ENCODE measurements at places on chromosomes 12 and 14. TPM values are rescaled to one million over a fixed set of nuclear protein-coding genes. Genes with fewer than 3 reads are reported as not detected.

SIX4 gene
- 12.2 TPM for total RNA-seq

RBP5 gene
- not detected for total RNA-seq

DNA sequence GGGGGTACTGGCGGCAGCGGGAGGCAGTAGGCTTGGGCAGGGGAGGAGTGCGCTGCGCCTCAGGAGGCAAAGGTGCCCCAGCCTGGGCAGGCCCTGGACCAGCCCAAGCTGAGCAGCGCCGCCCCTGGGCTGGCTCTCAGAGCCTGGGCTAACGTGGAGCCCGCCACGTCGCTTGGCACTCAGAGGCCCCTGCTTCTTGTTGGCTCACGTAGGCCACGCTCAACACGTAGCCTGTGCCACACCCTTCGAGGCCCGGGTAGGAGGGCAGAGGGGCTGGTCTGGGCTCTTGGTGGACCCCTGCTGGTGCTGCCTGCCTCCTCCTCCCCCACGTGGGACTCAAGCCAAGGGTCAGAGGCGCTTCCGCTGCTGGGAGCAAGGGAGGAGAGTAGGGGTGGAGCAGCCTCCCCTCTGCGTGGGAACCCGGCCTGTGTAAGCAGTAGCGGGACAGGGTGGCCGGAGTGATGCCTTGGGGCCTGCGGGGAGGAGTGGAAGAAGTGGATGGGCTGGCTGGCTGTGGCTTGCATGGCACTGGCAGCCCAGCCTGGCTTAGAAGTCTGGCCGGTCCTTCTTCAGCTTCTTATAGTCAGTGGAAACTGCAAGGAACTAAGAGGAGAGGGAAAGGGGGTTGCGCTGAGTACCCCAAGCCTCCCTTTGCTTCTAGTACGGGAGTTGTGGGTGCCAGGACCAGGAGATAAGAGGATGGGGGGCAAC, 5.7 kb downstream of the SHMT2 start:
- H3K27me3 ChIP-seq = no peaks in the 10 kb centered on the region
- peaks cover 30% of the 10 kb centered on the region for H3K36me3 ChIP-seq
- H3K4me3 ChIP-seq = no peak overlapping the region
- H3K27ac ChIP-seq = no peak overlapping the region

GRCh38 chr14:34180869-34181268, 230.0 kb upstream of the EGLN3 start:
- no peaks in the 10 kb centered on the region for H3K27me3 ChIP-seq
- no peaks in the 10 kb centered on the region for H3K4me1 ChIP-seq
- H3K36me3 ChIP-seq = no peaks in the 10 kb centered on the region

DNA sequence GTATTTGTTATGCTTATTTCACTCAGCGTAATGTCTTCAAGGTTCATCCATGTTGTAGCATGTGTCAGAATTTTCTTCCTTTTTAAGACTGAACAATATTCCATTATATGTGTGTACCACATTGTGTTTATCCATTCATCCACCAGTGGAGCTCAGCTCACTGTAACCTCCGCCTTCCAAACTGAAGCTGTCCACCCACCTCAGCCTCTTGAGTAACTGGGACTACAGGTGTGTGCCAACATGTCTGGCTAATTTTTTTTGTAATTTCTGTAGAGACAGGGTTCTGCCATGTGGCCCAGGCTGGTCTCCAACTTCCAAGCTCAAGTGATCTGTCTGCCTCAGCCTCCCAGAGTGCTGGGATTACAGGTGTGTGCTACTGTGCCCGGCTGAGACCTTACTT, 21.1 kb downstream of the CCDC77 start:
- H3K27me3 ChIP-seq = no peaks in the 10 kb centered on the region
- DNase-seq = no peak
- H3K27ac ChIP-seq = no peak overlapping the region

DNA sequence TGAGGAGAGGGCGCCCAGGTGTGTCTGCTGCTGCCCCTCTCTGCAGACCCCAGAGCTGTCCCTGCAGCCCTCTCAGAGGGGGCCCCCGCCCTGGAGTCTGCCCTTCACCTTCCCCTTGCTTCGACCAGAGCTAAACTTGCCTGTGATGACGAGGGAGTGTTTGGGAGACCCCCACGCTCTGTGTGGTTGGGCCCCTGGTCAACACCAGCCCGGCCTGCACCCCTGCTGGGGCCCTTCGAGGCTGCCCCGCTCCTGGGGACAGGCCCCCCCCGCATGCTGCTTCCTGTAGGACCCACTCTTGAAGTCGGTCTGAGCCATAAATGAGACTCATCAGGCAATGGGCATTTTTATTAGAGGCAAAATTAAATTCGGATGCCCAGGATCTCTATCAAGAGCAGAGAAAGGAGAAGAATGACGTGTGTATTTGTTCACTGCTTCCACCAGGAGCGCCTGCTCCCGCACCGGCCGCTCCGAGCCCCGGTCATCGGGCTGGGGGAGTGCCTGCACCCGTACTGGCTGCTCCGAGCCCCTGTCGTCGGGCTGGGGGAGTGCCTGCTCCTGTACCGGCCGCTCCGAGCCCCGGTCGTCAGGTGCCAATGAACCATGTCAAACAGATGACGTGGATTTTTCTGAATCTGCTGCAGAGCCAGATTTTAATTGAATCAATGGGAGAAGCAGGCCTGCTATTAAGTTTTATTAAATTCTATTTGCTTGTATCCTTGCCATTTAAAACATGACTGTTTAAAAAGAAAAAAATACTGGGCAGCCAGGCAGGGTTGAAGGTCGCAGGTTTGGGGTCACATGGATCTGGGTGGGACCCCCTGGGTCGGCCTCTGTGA, 47.7 kb downstream of the NOC4L start:
- H3K4me3 ChIP-seq = no peak overlapping the region
- H3K27ac ChIP-seq = no peak overlapping the region
- H3K4me1 ChIP-seq = no peaks in the 10 kb centered on the region
- no peak for DNase-seq
- no peaks in the 10 kb centered on the region for H3K27me3 ChIP-seq

DNA sequence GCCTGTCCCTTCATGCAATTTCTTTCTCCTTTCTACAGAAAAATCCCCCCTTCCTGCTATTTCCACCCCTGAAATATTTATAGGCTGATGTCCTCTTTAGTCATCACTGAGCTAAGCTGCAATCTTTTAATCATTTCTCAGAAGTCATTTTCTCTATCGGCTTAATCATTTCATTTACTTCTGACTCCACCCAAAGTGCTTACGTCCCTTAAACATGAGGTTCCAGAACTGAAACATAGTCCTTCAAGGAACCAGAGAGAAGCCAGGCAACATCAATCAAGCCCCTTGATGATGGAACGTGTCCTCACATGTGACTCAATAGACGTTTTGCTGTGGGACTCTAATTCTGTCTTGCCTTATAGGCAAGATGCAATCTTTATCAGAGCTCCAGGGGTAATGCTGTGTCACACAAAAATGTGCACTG, 148.7 kb upstream of the KRR1 start:
- H3K36me3 ChIP-seq = no peaks in the 10 kb centered on the region
- no peaks in the 10 kb centered on the region for H3K27me3 ChIP-seq
- H3K27ac ChIP-seq = peak overlapping the region; percentile 81

FMNL3 gene
- 32.9 TPM for total RNA-seq

GPR68 gene
- 10.6 TPM for total RNA-seq

- no peaks in the 10 kb centered on the region for H3K4me1 ChIP-seq
- no peaks in the 10 kb centered on the region for H3K36me3 ChIP-seq
- H3K27ac ChIP-seq = no peak overlapping the region
- no peak overlapping the region for H3K4me3 ChIP-seq
- no peaks in the 10 kb centered on the region for H3K27me3 ChIP-seq
- DNase-seq = no peak
Measured at GRCh38 chr12:74957634-74958033, 252.0 kb downstream of the KCNC2 start.

GRCh38 chr12:47023953-47024352, 55.5 kb upstream of the PCED1B start:
- DNase-seq = no peak
- H3K4me3 ChIP-seq = no peak overlapping the region
- no peak overlapping the region for H3K27ac ChIP-seq
- no peaks in the 10 kb centered on the region for H3K27me3 ChIP-seq

DNA sequence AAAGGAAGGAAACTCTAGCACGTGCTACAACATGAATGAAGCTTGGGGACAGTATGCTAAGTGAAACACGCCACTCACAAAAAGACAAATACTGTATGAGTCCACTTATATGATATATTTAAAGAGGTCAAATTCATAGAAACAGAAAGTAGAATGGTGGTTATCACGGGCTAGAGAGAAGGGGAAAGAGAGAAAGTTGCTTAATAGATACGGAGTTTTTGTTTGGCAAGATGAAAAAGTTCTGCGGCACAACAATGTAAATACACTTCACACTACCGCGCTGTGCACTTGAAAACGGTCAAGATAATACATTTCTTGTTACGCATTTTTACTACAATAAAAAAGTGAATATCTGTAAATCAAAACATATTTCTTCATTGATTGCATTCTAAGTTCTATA, 37.3 kb downstream of the FBLN5 start:
- H3K4me1 ChIP-seq = no peaks in the 10 kb centered on the region
- H3K4me3 ChIP-seq = no peak overlapping the region
- no peaks in the 10 kb centered on the region for H3K27me3 ChIP-seq
- H3K27ac ChIP-seq = no peak overlapping the region
- H3K36me3 ChIP-seq = peaks cover 8% of the 10 kb centered on the region
- DNase-seq = no peak

- H3K27me3 ChIP-seq = no peaks in the 10 kb centered on the region
- H3K4me1 ChIP-seq = peaks cover 13% of the 10 kb centered on the region
- DNase-seq = no peak
Measured at GRCh38 chr14:102654298-102654697, 61.8 kb downstream of the RCOR1 start.

DNA sequence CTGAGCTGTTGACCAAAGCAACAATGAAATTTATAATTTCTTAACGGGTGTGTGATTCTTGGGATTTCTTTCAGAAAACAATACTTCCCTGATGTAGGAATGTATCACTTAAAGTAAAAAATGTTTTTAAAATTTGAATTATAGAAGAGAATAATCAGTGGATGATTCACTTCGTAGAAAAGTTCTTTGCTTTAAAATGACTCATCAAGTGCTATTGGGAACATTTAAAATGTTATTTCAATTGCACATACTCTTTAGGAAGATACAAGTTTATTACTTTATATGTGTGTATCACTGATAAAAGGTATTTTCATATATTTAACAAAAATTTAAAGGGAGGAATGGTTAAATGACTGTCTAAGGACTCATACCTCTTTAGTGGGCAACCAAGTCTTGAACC, 155.3 kb downstream of the PDE3A start:
- H3K27me3 ChIP-seq = no peaks in the 10 kb centered on the region
- H3K27ac ChIP-seq = no peak overlapping the region
- no peak overlapping the region for H3K4me3 ChIP-seq
- peak; percentile 66 for DNase-seq

SERPINA10 gene
- total RNA-seq = not detected

CCDC59 gene
- 49.9 TPM for total RNA-seq

- H3K4me1 ChIP-seq = peaks cover 52% of the 10 kb centered on the region
- no peaks in the 10 kb centered on the region for H3K27me3 ChIP-seq
- no peaks in the 10 kb centered on the region for H3K36me3 ChIP-seq
- DNase-seq = no peak
- H3K4me3 ChIP-seq = no peak overlapping the region
Measured at GRCh38 chr14:91232603-91233002, 11.9 kb downstream of the GPR68 start.

DNA sequence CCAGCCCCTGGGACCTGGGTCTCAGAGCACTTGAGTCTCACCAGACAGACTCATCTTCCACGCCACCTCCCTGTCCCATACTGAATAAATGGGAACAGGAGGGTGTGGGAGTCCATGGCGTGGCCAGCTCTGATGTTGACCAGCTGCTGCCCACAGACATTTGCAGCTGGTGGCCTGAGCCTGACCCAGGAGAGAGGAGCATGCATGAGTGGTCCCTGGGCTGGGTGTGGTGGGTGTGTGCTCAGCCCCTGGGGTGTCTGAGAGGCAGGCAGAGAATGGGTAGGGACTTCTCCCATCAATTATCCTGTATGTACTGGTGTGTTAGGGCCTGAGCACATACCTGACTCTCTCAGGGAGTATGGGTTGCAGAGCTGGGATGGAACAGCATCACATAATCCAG, 49.3 kb downstream of the SLC24A4 start:
- H3K4me1 ChIP-seq = no peaks in the 10 kb centered on the region
- no peak overlapping the region for H3K27ac ChIP-seq
- peaks cover 25% of the 10 kb centered on the region for H3K27me3 ChIP-seq
- no peak for DNase-seq
- H3K4me3 ChIP-seq = no peak overlapping the region

DNA sequence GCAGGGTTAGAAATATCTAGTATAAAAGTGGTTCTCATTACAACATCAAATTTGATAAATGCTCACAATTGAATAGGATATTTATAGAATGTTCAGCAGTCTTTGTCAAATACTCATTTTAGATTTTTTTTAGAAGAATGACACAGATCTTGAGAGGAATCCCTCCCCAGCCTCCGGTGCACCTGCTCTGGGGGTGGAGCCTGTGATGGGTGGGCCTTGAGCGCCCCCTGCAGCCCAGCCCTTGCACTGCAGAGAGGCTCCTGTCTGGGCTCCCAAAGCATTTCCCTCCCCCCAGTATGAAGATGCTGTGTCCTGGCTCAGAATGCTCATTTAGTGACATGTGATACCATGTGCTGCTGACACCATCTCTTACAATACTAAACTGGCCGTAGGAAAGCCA, 792.3 kb downstream of the TMEM121 start:
- no peaks in the 10 kb centered on the region for H3K4me1 ChIP-seq
- H3K4me3 ChIP-seq = no peak overlapping the region
- no peaks in the 10 kb centered on the region for H3K27me3 ChIP-seq
- no peak overlapping the region for H3K27ac ChIP-seq
- no peak for DNase-seq

- peaks cover 74% of the 10 kb centered on the region for H3K27me3 ChIP-seq
- no peak for DNase-seq
- no peak overlapping the region for H3K27ac ChIP-seq
- peak overlapping the region; percentile 85 for H3K4me3 ChIP-seq
Measured at GRCh38 chr14:37593511-37594237, 1.4 kb downstream of the FOXA1 start.

GUCY2C gene
- total RNA-seq = not detected

GRCh38 chr12:11510671-11511070, 115.3 kb upstream of the PRB2 start:
- no peaks in the 10 kb centered on the region for H3K36me3 ChIP-seq
- peaks cover 9% of the 10 kb centered on the region for H3K4me1 ChIP-seq
- no peak overlapping the region for H3K27ac ChIP-seq

GLIPR1L1 gene
- total RNA-seq = not detected

- DNase-seq = peak; percentile 77
- H3K4me3 ChIP-seq = peak within 1 kb of the TSS; percentile 88
- peaks cover 14% of the 10 kb centered on the region for H3K4me1 ChIP-seq
- peak within 1 kb of the TSS; percentile 57 for H3K27ac ChIP-seq
- no peaks in the 10 kb centered on the region for H3K27me3 ChIP-seq
Measured at GRCh38 chr12:123533672-123534643, at the start of gene RILPL1. Gene RILPL1, minus strand, starts transcription at chr12:123533719. Its CDS starts 237 bp downstream, at chr12:123533482.

- peaks cover 14% of the 10 kb centered on the region for H3K27me3 ChIP-seq
- peak overlapping the region; percentile 68 for H3K4me3 ChIP-seq
- DNase-seq = no peak
- H3K4me1 ChIP-seq = peaks cover 12% of the 10 kb centered on the region
- H3K27ac ChIP-seq = no peak overlapping the region
Measured at GRCh38 chr12:57620245-57620935, 9.2 kb downstream of the ARHGEF25 start.

Measured in GM23248 (cell line).